Caco-2 (cell line): ENCODE measurements at places on chromosomes 1 and 21.

GRCh38 chr1:96465441-96465840, 256.1 kb upstream of the PTBP2 start:
- no peak for DNase-seq

GRCh38 chr1:52249831-52250230, 107.9 kb downstream of the ZFYVE9 start:
- DNase-seq, result no peak

DNA sequence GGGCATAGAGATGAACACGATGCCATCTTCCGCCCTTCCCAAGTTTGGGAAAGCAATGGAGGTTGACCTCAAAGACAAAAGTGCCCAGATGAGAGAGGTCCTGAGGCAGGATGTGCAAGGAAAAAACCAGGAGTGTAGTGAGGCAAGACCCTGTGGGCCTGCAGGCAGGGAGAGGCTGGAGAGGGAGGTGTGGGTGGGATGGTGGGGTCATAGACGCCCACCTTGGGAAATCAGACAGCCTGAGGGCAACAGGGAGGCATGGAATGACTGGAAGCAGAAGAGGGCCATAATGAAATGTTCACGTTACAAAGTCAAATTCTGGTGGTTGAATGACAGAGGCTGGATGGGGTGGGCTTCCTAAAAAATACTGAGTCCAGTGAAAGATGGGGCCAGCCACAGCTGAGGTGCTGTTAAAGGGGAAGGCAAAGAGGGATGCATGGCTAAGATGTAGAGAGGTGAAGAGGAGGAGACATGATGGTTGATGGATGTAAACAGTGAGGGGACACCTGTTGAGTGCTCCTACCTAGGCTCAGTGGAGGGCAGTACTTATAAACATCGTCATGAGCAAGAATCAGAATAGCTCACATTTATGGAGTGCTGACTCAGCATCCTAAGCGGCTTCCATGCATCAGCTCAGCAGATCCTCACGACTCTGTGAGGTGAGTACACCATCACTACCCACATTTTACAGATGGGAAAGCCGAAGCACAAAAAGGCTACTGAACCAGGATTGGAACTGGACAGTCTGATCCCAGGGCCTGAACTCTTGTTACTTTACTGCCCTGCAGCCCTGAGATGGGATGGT, 42.0 kb downstream of the GRIK3 start:
- DNase-seq, result no peak

DNA sequence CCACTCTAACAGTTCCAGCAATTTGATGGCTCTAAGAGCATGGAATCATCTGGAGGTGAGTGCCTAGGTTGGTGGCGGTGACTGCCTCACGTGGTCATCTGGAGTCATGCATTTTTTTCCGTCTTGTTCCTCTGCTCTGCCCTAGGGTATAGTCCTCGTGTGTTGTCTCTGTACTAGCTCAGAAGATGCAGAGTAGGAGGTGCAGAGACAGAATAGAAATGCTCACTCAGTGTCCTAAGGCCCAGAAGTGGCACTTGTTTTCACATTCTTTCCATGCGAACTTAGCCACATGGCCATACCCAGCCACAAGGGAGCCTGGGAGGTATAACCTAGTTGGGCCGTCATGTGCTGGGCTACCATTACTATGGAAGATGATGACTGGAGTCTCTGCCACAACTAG, 30.3 kb downstream of the DYRK1A start:
- DNase-seq, result no peak

GRCh38 chr1:231062500-231063270, 22.6 kb upstream of the FAM89A start:
- DNase-seq, result no peak

- DNase-seq, result no peak
These were observed 83.8 kb downstream of the PLXNA2 start for GRCh38 chr1:208160259-208160819.

GRCh38 chr1:15304708-15305467, 57.9 kb downstream of the FHAD1 start:
- peak; percentile 69 for DNase-seq

GRCh38 chr1:203744075-203744972, 20.7 kb upstream of the LAX1 start:
- DNase-seq, result no peak
